Caco-2 (cell line): ENCODE measurements at places on chromosomes 5 and 9. TPM values are rescaled to one million over a fixed set of nuclear protein-coding genes. Genes with fewer than 3 reads are reported as not detected.

The PCDH1 gene
- total RNA-seq: 1.5 and 1.8 TPM in 2 replicates

DNA sequence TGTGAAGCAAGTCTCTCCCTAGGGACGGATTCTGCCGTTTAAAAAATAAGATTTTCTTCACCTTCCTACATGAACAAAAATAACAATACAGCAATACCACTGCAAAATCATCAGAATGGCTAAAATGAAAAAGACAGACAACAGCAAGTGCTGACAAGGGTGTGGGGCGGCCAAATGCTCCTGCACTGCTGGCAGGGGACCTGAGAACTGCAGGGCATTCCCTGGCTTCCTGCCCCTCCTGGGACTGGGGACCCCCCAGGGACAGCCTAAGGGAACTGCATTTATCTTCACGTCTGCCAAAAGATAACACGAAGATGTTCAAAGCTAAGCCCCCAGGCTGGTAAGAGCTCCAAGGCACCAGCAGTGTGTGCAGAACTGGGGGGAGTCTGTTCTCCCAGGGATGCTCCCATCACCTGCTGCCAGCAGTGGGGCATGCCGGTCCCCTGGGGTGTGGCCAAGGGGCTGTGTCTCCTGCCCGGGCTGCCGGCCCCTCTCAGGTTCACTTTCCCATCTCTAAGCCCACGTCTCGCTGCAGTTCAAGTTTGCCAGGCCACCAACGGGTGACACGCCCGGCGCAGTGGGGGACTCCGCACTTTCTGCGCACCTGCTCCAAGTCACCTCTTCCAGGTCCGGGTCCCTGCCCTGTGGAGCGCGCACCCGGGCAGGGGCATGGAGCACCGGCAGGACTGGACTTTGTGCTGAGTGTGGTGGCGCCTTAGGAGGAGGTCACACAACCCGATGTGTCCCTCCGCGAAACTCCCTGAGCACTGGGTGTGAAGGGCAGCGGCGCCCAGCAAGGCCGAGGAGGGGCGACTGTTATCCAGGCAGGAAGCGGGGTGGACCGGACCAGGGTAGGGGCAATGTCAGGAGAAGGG, 4.5 kb upstream of the EGFL7 start:
- H3K27me3 ChIP-seq: no peaks in the 10 kb centered on the region
- no peak overlapping the region for H3K27ac ChIP-seq
- no peaks in the 10 kb centered on the region for H3K4me1 ChIP-seq
- H3K36me3 ChIP-seq: no peaks in the 10 kb centered on the region

The PCDHB9 gene
- not detected in 2 replicates for total RNA-seq

DNA sequence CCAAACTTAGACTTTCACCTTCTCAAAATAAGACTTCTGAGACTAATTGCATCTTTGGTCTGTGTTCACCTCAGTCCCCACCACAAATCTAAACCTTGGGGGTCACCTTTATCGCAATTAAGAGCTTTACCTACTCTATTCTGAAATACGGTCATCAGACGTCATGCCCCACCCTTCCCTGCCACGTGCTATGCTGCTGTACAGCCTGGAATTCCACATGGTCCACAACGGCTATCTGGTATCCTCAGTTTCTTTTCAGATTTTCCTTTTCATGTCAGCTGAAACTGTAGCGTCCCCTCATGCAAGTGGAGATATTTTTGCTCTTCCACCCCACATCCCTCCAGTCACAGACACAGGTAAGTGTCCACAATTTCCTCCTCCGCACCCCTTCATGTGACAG, 511.1 kb downstream of the DIRAS2 start:
- no peak overlapping the region for H3K27ac ChIP-seq
- no peak for DNase-seq
- no peaks in the 10 kb centered on the region for H3K4me1 ChIP-seq
- H3K4me3 ChIP-seq: no peak overlapping the region
- H3K36me3 ChIP-seq: no peaks in the 10 kb centered on the region
- H3K27me3 ChIP-seq: no peaks in the 10 kb centered on the region

The MRPL50 gene
- 15.6 and 17.5 TPM in 2 replicates for total RNA-seq

- H3K36me3 ChIP-seq: no peaks in the 10 kb centered on the region
- no peaks in the 10 kb centered on the region for H3K4me1 ChIP-seq
- no peak for DNase-seq
- H3K27me3 ChIP-seq: no peaks in the 10 kb centered on the region
- H3K4me3 ChIP-seq: no peak overlapping the region
These were observed 351.2 kb upstream of the C9orf72 start for GRCh38 chr9:27924502-27924901.
